ENCODE measurements at places on chromosomes 7 and 10. TPM values are rescaled to one million over a fixed set of nuclear protein-coding genes. Genes with fewer than 3 reads are reported as not detected.

DNA sequence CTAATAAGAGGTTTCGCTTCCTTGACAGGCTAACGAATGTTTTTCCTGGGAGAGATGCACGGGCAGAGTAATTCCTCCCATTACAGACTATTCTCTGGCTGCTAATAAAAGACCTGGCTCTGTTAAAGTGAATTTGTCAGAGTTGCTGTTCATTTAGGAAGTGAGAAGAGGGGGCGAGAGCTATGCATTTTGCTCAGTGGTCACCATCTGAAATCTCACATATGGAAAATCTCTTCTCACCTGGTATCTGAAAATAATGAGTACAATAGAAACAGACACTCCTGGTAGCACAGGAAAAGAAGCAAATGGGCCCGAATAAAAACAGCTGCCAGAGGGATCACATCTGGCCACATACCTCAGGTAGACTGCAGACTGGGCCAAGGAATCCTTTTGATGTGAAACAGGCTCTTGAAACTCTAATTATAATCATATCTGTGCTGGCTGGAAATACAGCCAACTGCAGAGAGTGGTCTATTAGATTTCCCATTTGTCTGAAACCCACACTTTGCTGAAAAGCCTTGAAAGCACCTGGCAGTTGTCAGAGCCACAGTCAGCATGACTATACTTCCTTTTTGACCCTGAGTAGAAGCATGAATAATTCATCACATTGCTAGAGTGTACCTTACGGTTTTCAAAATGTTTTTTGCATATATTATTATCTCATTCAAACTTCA is 33.6 kb downstream of the AOAH start:
- no peak for DNase-seq

- DNase-seq: no peak
These were observed 27.0 kb downstream of the BLNK start for GRCh38 chr10:96244354-96244753.

The ANXA8 gene
- not detected for total RNA-seq

The LRRC4 gene
- total RNA-seq: 0.53 TPM

The LSM8 gene
- 51.3 TPM for total RNA-seq
